ENCODE measurements at places on chromosomes 7 and 10.

- DNase-seq: no peak
These were observed 11.7 kb downstream of the ORC5 start for GRCh38 chr7:104196161-104196560.

DNA sequence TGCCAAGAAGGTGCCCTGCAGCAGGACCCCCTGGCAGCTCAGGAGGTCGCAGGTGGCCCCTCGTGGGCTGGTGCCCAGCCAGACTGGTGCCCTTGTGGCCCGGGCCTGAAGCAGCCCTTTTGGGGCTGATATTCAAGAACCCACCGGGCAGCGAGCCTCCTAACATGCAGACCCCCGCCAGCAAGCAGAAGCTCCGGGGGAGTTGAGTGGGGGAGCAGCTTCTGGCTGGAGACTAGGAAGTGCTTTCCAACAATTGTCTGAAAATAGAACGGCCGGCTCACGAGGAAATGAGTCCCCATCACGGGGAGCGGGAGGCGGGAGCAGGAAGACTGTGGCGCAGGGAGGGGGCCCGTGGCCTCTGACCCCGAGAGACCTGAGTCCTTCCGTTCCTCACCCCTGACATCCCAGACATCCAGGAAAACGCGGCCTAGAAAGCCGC, 9.5 kb upstream of the INTS1 start:
- DNase-seq: no peak

DNA sequence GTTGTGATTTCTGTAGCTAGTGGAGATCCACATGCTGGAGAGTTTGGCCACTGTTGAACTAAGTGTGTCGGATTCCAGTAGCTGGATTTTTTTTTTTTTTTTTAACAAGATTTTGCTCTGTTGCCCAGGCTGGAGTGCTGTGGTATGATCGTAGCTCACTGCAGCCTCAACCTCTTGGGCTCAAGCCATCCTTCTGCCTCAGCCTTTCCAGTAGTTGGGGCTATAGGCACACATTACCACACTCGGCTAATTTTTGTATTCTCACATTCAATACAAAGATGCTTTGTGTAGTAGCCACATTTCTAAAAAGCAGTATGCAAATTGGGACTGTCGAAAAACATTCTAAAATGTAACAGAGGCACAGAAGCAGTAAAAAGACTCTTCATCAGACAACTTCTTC, 63.5 kb downstream of the RABGEF1 start:
- DNase-seq: no peak

DNA sequence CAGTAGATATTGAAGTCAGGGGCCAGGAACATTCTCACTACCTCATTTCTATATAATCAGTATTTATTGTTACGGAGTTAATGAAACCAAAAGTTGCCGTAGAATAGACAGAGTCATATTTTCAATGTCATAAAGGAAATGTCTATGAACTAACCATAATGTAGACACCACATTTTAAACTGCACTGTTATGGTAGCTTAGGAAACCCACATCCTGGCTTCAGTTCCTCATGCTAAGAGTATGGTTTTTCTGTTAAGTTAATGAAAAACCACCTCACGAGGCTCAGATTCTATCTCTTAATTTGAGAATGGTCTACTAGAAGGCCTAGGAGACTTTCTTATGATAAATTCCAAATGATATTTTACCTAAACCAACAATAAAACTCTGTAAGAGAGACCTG, 166.5 kb downstream of the TMEM26 start:
- DNase-seq: no peak

- DNase-seq: no peak
These were observed 587.5 kb downstream of the PTPRN2 start for GRCh38 chr7:158000160-158000559.

DNA sequence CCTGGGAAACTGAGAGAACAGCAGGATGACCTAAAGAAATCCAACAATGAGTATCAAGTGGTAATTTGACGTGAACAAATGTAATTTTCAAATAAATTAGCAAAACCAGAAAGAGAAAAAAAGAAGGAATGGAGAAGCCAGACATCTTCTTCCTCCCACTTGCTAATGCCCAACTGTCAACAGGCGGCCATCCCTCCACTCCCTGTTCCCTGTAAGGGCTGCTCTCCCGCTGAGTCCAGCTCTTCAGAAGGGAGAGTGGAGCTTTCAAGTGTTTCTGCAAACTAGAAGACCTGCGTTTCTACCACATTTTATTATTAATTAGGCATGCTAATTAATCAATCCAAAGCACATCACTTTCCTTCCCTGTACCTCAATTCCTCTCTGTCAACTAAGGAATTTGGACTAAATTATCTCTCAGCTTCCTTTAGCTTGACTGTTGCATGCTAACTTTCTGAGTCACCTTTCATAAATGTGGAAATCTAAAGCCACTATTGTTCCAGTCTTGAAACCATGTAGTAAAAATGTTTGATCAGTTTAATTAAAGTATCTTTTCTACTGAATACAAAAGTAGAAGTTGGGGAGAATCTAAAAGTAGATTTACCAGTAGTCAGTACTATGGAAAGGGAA, 48.4 kb upstream of the CUL1 start:
- DNase-seq: no peak

DNA sequence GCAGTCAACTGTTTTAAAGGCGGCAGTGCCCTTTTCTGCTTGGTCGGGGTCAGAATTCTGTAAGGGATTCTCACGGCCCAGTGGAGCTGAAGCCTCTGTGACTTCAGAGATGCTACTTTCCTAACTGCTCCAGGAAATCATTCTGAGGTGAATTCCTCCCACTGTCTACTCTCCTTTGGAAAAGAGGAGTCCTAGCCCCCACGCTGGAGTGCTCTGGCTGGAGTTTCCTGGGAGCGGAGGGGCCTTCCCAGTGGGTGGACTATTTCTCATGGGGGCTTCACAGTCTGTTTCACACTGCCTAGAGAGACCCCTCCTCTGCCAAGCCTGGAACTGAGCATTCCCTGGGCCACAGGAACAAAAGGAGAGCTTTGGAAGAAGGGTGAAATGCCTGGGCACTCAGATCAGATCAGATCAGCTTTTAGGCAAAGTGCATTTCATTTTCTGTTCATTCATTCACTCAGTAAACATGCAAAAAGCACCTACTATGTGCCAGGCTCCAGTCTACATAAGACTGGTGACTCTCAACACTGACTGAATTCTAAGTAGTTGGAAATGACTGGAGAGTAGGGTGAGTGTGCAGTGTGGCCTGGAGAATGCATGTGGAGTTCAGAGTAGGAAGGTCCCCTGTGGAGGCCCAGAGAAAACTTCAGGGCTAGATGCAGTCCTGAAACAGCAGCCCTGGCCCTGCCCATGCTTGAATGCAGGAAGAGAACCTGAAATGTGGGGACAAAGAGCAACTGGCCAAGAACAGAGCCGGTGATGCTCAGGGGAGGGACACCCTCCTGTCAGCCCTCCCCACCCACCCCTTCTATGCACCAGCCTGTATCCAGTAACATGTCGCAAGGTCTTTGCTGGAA, 12.2 kb downstream of the ZNF488 start:
- no peak for DNase-seq

GRCh38 chr7:123624527-123625183, 23.0 kb downstream of the ASB15 start:
- DNase-seq: peak; percentile 13

DNA sequence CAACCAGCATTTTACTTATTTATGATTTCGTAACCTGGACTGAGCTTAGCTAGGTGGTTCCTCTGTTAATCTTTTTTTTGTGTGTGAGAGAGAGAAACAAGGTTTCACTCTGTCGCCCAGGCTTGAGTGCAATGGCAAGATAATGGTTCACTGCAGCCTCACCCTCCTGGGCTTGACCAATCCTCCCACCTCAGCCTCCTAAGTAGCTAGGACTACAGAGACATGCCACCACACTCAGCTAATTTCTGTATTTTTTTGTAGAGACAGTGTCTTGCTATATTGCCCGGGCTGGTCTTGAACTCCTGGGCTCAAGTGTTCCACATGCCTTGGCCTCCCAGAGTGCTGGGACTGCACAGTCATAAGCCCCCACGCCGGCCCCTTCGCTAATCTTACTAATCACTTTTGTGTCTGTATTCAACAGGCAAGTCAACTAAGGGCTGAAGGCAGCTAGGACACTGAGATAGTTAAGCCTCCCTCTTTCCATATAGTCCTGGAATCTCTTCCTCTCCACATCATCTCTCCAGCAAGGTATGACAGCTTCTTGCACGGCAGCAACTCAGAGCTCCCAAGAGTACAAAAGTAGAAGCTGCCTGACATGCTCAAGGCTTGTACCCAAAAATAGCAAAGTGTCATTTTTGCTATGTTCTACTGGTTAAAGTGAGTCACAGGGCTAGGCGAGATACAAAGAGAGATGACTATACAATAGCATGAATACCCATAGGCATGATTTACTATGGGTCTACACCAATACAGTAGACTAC, 11.3 kb downstream of the KMT2C start:
- DNase-seq: no peak

- no peak for DNase-seq
These were observed 24.5 kb upstream of the EEPD1 start for GRCh38 chr7:36128448-36129047.

DNA sequence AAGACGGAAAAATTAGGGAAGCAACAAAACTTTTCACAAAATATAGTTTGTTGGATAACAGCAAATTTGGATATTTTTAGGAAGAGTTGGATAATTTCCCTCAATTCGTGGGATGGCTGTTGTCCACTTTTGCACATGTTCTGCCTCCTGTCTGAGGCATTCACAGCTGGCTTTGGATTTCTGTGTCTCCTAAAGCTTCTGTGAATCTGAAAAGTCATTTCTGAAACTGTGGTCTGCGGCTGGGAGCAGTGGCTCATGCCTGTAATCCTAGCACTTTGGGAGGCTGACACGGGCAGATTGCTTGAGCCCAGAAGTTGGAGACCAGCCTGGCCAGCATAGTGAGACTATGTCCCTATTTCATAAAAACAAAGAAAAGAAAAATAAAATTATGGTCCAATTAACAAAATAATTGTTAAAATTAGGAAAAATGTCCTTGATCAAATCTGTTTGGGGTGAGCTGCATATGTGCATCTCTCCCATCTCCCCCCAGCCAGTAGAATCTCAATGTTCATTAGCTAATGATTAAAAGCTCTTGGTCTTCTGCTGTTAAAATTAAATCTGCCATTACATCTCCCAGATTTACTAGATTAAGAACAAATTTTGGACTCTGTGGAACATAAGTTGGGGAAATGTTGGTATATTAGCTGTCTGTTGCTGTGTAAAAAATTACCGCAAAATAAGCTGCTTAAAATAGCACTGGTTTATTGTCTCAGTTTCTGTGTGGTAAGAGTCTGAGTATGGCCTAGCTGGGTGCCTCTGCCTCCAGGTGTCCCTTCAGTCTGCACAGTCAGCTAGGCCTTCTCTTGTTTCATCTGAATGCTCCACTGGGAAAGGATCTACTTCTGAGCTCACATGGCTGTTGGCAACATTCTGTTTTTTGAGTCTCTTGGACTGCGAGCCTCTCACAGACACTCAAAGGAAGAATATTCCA, 332.0 kb upstream of the FZD1 start:
- no peak for DNase-seq

GRCh38 chr10:114837690-114838089, 16.1 kb downstream of the FHIP2A start:
- DNase-seq: no peak

DNA sequence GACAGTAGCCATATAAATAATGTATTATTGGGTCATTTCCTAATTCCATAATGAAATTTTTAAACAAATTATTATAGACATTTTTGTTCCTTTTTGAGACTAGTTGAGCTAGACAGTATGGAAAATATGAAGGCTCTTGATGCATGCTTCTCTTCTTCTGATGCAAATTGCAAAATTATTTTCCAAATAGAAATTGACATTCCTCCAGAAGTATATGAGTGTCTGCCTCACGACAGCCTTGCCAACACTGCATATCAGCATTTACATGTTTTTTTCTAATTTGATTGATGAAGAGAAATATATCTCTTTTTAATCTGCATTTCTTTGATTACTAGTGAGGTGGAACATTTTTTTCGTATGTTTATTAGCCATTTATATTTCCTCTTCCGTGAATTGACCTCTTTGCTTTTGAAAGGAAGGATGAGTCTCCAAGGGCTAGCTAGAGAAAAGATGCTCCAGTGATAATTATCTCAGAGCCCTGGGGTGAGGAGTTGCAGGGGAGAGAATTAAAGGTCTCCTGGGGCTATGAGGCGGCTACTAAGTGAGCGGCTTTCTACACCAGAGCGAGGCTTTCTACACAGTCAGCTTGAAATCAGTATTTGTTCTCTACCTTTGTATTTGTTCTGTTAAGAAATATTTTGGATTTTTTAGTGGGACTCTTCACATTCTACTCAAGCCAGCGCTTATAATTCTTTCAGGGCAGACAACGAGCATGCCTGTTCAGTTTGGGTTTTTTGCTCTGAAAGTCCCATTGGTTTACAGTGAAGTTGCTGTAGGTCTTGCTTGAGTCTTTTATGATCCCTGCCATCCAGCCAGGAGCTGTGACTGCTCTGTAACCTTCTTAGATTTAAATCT, 712.2 kb upstream of the GALNT17 start:
- DNase-seq: no peak

DNA sequence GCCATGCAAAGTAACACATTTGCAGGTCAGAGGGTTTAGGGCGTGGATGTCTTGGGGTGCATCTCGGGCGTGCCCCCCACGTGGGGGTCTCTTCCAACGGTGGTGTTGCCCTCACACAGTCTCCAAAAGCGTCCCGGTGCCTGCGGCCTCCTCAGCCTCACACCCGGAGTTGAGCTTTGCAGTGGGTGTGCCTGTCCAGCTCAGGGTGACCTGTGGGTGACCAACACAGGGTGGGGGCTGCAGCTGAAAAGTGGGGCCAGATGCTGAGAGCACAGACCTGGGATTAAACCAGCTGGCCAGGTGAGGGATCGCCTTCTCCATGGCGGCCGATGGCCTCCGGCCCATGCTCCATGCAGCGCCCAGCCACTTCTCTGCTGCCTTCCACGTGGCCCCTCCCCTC, 63.1 kb downstream of the PWWP2B start:
- DNase-seq: no peak

DNA sequence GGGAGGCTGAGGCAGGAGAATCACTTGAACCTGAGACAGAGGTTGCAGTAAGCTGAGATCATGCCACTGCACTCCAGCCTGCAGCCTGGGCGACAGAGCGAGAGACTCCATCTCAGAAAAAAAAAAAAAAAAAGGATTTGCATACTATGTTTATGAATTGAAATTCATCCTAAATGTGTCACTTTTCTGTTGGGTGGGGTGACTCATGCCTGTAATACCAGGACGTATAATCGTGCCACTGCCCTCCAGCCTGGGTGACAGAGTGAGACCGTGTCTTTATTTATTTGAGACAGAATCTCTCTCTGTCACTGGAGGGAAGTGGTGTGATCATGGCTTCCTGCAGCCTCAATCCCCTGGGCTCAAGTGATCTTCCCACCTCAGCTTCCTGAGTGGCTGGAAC, 5.8 kb downstream of the ZNF212 start:
- no peak for DNase-seq

- DNase-seq: no peak
These were observed 10.3 kb upstream of the LHFPL3 start for GRCh38 chr7:104317948-104318629.

- no peak for DNase-seq
These were observed 22.4 kb upstream of the ZNF107 start for GRCh38 chr7:64643566-64643965.

Data from stimulated activated CD4-positive, alpha-beta T cell treated with anti-CD3 and anti-CD28 coated beads, TNF-alpha, amount 100 ng/mL, for 4 hours (primary cell).